Ascending aorta (tissue), 2 donors: ENCODE measurements at places on chromosomes 5 and 9. TPM values are rescaled to one million over a fixed set of nuclear protein-coding genes. Genes with fewer than 3 reads are reported as not detected.

DNA sequence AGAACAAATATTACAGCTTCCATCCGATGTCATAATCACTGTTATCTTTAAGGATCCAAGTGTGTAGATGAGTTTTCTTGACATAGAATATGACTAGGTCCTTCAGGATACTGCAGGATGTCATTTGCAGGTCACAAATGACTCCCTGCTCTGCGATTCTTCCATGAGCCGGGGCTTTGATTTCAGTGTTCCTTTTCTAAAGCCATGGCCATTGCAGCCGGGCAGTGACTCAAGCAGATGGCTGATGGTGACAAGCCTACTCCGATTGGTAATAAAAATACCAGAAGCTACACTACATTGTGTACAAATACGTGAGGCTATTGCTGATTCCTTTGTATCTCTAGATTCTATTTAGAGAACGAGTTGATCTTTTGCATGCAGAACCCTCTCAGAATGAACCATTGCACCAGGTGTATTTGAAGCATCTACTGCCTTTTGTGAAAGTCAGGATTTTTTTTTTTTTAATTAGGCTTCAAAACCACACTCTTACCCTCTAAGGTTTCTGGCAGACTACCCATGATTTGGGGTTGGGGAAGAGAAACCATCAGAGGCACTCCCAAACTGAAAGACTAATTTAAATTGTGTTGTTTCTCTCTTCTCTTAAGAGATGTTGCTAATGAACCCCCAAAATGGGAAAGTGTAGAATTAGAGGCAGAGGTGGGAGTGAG, 271.0 kb upstream of the ADRA1B start:
- H3K36me3 ChIP-seq, result no peaks in the 10 kb centered on the region
- no peak for DNase-seq
- no peaks in the 10 kb centered on the region for H3K27me3 ChIP-seq
- H3K27ac ChIP-seq, result no peak overlapping the region
- H3K4me1 ChIP-seq, result no peaks in the 10 kb centered on the region

The TAS2R1 gene
- total RNA-seq, result not detected

DNA sequence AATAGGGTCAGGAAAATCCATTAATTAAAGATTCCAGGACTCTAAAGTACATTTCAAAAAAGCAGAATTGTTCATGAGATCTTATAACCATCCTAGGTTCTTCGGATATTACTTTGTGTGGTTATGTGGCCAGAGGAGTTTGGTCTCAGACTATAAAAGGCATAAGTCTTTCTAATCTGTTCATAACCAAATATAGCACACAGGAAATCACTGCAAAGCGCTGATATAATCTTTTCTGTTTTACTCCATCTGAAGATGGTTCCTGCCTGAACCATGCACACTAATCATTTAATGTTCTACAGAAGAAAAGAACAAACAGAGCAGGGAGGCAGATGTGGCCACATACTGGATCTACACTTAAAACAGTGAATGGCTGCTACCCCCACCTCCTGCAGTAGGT, 182.8 kb downstream of the SEMA5A start:
- H3K4me1 ChIP-seq, result no peaks in the 10 kb centered on the region
- DNase-seq, result no peak
- no peak overlapping the region for H3K4me3 ChIP-seq
- H3K27ac ChIP-seq, result peak overlapping the region; percentile 58
- no peaks in the 10 kb centered on the region for H3K36me3 ChIP-seq

The NR5A1 gene
- total RNA-seq, result 0.96 TPM

DNA sequence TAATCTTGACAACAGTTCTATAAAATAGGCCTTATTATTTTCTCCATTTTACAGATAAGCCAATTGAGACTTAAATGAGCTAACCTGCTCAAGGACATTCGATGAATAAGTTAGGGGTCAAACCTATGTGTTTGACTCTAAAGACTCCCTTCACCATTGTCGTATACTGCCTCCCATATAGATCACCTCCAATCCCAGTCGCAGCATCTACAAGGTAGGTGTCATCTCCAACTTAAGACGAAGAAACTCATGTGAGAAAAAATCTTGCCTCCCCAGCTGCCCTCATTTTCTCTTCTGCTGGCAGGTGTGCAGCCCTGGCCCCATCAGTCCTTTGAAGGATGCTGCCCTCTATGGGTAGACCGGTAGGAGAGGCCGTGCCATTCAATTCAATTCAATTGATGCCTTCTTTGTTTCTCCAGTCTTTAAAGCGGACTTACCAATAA, 75.2 kb upstream of the SMARCA2 start:
- no peak overlapping the region for H3K4me3 ChIP-seq
- no peaks in the 10 kb centered on the region for H3K36me3 ChIP-seq
- H3K27me3 ChIP-seq, result no peaks in the 10 kb centered on the region
- no peak for DNase-seq
- H3K27ac ChIP-seq, result no peak overlapping the region

DNA sequence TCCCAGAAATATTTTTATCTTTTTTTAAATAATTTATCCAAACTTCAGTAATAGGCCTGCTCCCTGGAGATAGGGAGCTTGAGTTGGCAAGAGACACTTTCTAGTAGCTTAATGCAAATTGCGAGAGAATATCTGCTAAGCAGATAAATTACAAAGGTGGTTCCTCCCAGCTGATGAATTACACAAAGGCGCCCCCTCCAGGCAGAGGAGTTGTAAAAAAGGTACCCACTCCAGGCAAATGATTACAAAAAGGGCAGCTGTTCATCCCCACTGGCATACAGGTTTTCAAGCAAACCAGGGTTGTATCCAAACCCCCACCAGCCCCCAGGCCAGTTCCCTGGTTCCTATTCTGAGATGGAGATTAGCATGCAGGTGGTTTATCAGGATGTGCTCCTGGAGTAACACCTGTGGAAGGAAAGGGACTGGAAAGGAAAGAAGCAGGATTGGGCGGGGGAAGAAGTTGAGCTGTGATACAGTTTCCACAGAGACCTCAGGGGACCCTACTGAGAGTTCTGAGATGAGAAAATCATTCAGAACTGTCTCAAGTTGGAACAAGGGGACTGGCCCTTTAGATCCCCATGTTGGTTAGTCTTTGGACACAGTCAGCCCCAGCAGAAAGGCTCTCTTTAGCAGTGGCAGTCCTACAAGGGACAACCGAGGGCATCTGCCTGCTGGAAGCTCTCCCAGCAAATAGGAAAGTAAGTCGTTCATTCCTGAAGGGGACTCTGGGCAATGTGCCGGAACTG, 25.5 kb downstream of the ESM1 start:
- DNase-seq, result no peak
- H3K4me3 ChIP-seq, result no peak overlapping the region
- H3K27ac ChIP-seq, result no peak overlapping the region
- H3K36me3 ChIP-seq, result no peaks in the 10 kb centered on the region

The FGD3 gene
- total RNA-seq, result 20.8 TPM

The ITGA1 gene
- 42.7 TPM for total RNA-seq

- DNase-seq, result no peak
- H3K27ac ChIP-seq, result no peak overlapping the region
- H3K27me3 ChIP-seq, result no peaks in the 10 kb centered on the region
- no peak overlapping the region for H3K4me3 ChIP-seq
- no peaks in the 10 kb centered on the region for H3K36me3 ChIP-seq
- no peaks in the 10 kb centered on the region for H3K4me1 ChIP-seq
Observed at GRCh38 chr5:117077142-117077541, 502.5 kb upstream of the SEMA6A start.

GRCh38 chr9:136011703-136012496, 50.7 kb upstream of the UBAC1 start:
- DNase-seq, result no peak
- no peaks in the 10 kb centered on the region for H3K27me3 ChIP-seq
- H3K4me1 ChIP-seq, result peaks cover 3% of the 10 kb centered on the region
- H3K27ac ChIP-seq, result peak overlapping the region; percentile 56

GRCh38 chr5:149383399-149383798, 4.3 kb upstream of the IL17B start:
- no peaks in the 10 kb centered on the region for H3K27me3 ChIP-seq
- H3K4me3 ChIP-seq, result no peak overlapping the region
- no peaks in the 10 kb centered on the region for H3K36me3 ChIP-seq
- peak overlapping the region; percentile 98 for H3K27ac ChIP-seq

DNA sequence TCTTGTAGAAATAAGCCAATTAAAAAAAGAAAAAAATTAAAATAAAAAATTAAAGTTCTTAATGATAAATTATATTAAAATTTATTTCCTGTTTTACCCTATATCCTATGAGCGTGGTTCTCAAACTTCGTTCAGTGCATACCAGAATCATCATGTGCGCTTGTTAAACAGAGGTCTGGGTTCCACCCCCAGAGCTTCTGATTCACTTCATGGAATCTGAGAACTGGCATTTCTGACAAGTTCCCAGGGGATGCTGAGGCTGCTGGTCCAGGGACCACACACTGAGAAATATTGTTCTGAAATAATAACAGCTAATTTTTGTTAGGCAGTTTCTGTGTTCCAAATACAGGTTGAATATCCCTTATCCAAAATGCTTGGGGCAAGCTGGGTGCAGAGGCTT, 79.3 kb downstream of the TMC1 start:
- H3K27me3 ChIP-seq, result no peaks in the 10 kb centered on the region
- H3K36me3 ChIP-seq, result no peaks in the 10 kb centered on the region
- no peak overlapping the region for H3K4me3 ChIP-seq

- no peak overlapping the region for H3K27ac ChIP-seq
- H3K36me3 ChIP-seq, result peaks cover 3% of the 10 kb centered on the region
- no peak overlapping the region for H3K4me3 ChIP-seq
- H3K27me3 ChIP-seq, result no peaks in the 10 kb centered on the region
- no peak for DNase-seq
Observed at GRCh38 chr9:125914411-125914810, 167.2 kb downstream of the PBX3 start.

- peaks cover 24% of the 10 kb centered on the region for H3K36me3 ChIP-seq
- H3K27ac ChIP-seq, result no peak overlapping the region
- peak overlapping the region; percentile 88 for H3K4me3 ChIP-seq
- peaks cover 13% of the 10 kb centered on the region for H3K4me1 ChIP-seq
Observed at GRCh38 chr5:893137-893506, 438 bp downstream of the TRIP13 start.

DNA sequence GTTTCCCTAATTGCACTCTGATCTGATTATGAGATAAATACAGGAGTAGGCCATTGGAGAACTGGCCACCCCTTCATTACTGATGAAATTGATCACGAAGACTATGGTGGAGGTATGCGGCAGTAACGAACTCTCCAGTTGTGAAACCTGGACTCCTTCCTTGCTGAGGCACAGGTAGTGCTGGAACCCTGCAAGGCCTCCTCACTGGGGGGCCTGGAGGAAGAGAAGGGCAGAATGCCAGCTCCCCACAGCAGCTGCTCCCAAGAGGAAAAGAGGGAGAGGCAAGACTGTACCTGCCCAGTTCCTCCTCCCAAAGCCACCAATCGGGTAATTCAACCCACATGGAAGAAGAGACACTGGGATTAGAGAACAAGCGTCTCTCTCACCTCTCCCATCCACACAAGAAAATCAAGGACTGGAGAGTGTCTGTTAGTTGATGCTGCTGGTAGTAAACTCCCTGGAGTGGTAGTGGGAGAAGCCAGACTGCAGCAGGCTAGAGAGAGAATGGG, 19.1 kb upstream of the TRIO start:
- no peak overlapping the region for H3K4me3 ChIP-seq
- H3K27me3 ChIP-seq, result no peaks in the 10 kb centered on the region
- no peaks in the 10 kb centered on the region for H3K36me3 ChIP-seq
- no peaks in the 10 kb centered on the region for H3K4me1 ChIP-seq

The GDA gene
- total RNA-seq, result not detected

DNA sequence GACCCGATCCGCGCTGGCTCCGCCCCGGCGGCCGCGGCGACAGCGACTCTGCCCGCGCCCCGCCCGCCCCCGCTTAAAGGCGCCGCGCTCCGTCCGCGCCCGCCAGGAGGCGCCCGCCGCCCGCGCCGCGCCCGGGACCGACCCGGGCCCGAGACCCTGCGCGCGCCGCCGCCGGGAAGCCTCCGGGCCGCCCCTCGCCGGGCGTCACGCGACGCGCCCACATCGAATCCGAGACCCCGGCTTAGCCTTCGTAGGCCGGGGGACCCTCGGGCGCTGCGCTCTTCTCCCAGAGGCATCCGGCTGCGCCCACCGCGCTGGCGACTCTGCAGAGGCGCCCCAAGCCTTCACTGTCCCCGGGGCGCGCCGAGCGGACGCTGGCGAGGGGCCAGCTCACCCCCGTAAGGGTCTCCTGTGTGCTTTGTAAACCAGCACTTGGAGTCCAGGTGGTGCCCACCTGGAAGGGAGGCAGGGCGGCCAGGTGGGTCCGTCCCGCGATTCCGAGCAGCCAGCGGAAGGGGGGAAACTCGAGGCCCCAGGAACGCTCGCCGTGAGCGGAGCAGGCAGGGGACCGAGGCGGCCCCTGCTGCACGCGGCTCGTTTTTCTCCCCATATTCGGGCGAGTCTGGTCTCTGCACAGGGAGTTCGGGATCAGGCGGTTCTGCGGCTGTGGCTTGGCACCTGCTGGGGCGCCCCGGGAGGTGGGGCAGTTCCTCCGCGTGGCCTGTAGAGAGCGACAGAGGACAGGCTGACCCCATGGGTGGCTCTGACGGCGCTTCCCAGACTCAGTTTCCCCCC, 423 bp upstream of the ABCA2 start:
- no peaks in the 10 kb centered on the region for H3K36me3 ChIP-seq
- peak overlapping the region; percentile 71 for H3K4me3 ChIP-seq
- H3K27ac ChIP-seq, result no peak overlapping the region
- H3K4me1 ChIP-seq, result peaks cover 17% of the 10 kb centered on the region
- no peak for DNase-seq
